ENCODE measurements at places on chromosomes 6 and 20. TPM values are rescaled to one million over a fixed set of nuclear protein-coding genes. Genes with fewer than 3 reads are reported as not detected.

DNA sequence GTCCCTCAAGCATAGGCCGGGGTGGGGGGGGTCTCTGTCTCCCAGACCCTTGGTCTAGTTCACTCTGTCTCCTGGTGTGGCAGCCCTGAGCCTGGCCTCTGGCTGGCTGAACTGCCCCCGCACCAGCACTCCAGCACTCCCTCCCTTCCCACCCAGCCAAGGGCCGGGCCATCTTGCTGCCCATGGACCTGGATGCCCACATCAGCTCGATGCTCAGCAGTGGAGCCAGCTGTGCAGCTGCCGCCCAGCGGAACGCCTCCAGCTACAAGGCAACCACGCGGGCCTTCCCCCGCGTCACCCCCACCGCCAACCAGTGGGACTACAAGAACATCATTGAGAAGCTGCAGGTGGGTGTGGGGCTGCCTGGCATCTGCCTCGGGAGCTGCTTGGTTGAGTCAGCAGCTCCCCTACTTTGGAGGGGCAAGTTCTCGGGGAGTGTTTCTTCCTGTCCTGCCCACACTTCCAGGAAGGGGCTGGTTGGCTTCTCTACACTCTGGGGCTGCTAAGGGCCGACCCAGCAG is 28.4 kb downstream of the UQCC2 start:
- no peak for DNase-seq

GRCh38 chr20:50439539-50440453 is 70.4 kb upstream of the PTPN1 start:
- DNase-seq = no peak

GRCh38 chr6:121399966-121400365 is 35.5 kb upstream of the GJA1 start:
- DNase-seq = no peak

GRCh38 chr6:139030228-139030963 is 1.9 kb downstream of the ABRACL start:
- DNase-seq = no peak

DNA sequence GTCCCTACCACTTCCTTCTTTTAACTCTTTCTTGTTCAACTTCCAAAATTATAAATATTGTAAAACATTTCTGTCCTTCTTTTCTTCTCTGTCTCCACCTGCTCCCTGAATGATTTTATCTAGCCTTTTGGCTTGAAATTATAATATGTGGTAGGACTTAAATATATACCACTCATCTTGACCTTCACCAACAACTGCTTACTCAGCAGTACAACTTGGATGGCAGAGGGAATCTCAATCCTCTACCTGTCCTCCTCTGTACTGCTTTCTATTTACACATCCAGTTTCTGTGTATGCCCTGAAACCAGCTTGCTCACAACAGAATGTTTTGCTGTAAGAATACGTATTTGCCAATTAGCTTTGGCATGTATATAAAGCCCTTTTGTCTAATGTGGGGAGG is 1392.5 kb downstream of the EPHA7 start:
- DNase-seq = no peak

IP6K3 gene
- 33.1 TPM for polyA plus RNA-seq

COL9A3 gene
- polyA plus RNA-seq = 6.1 TPM

MYCT1 gene
- 18.0 TPM for polyA plus RNA-seq

PTCRA gene
- polyA plus RNA-seq = not detected

DNA sequence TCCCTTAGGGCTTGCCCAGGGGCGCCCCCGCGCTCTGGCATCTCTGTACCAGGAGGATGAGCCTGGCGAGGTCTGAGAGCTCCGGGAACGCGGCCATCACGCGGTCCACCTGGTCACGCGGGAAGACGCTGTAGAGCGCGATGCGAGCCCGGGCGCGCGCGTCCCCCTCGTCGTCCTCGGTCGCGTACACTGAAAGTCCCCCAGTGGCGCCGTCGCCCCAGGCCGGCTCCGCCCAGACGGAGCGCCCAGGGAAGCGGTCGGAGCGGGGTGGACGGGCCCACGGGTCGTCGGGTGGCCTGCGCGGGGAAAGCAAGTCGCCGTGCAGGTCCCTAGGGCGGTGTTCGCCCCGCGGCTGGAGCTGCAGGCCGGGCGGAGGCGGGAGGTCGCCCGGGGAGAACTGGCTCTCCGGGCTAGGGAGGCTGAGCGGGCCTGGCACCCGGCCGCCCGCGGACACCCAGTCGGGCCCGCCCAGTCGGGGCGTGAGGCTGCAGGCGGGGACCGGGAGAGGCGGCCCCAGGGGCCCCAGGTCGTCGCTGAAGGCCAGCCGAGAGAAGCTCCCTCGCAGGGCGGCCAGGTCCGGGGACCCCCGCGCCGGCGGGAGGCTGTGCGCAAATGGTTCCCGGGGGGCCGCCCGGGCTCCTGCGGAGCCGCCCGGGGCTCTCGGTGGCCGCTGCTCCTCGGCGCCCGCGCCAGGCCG is 34.0 kb downstream of the ZC3H12D start:
- no peak for DNase-seq

CHRNA4 gene
- 0.46 TPM for polyA plus RNA-seq

TENT5A gene
- 10.3 TPM for polyA plus RNA-seq

FAM83D gene
- polyA plus RNA-seq = 5.5 TPM

NFATC2 gene
- polyA plus RNA-seq = 4.0 TPM

DNA sequence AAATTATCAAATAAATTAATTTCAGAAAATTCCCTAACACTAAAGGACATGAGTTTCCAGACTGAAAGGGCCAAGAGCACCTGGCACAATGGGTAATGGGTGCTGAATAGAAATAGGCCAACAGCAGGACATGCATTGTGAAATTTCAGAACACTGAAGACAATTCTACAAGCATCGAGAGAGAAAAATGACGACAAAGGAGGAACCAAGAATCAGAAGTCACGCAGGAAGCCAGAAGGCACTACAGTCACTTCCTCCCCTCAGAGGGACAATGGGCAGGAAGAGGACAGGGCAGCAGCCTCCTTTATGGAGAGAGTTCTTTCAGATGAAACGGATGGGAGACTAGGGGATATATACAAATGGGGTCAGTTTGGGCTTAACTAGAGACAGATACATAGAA is 29.6 kb downstream of the PCNA start:
- no peak for DNase-seq

GRCh38 chr6:2764610-2765165 is 505 bp upstream of the WRNIP1 start:
- no peak for DNase-seq

DNA sequence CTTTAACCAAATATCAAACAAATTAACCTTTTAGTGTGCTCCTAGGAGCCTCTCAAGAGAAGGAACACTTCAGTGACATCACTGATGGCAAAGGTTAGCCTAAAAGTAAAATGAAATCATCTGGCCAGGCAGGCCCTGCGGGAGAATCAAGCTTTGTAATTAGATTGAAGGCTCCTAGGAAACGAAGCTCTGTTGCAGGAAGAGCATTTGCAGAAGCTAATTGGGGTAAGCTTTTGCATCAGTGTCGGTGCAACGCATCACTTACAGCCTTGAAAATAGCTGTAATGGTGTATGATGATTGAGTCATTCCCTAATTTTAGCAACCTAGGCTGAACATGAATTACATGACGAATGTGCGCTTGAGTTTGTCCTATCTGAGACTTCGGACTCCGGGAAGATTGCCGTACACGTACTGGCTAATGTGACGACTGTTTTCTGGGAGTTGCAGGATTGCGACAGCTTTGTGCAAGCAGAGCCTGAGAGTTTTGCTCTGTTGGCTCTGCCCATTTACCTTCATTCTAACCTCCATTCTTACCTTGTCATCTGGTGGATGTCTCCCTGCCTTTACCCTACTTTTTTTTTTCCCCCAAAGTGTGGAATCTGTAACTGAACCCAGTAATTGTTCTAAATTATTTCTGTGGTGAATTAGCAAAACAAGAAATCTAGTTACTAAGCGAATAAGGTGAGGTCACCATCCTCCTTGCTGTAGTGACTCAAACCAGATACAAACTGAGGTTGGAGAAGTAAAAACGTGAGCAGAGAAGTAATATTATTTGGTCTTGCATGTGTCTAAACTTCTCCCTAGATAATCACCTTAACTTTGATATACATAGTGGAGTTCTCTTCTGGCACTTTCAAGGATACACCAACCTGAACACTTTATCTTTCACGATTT is 675.9 kb upstream of the CITED2 start:
- DNase-seq = no peak

- no peak for DNase-seq
These were observed 29.3 kb downstream of the PYGB start for GRCh38 chr20:25277051-25277801.

GRCh38 chr6:144920391-144920961 is 635.3 kb downstream of the UTRN start:
- DNase-seq = no peak

GRCh38 chr6:37396571-37397180 is 36.3 kb upstream of the CMTR1 start:
- no peak for DNase-seq

GRCh38 chr6:111220383-111221031 is 133.2 kb downstream of the SLC16A10 start:
- DNase-seq = no peak

- DNase-seq = no peak
These were observed 9.7 kb downstream of the BACH2 start for GRCh38 chr6:90286884-90287488.

GRCh38 chr20:38602185-38602581 is 574 bp downstream of the ARHGAP40 start:
- DNase-seq = no peak

GTSF1L gene
- polyA plus RNA-seq = not detected

DNA sequence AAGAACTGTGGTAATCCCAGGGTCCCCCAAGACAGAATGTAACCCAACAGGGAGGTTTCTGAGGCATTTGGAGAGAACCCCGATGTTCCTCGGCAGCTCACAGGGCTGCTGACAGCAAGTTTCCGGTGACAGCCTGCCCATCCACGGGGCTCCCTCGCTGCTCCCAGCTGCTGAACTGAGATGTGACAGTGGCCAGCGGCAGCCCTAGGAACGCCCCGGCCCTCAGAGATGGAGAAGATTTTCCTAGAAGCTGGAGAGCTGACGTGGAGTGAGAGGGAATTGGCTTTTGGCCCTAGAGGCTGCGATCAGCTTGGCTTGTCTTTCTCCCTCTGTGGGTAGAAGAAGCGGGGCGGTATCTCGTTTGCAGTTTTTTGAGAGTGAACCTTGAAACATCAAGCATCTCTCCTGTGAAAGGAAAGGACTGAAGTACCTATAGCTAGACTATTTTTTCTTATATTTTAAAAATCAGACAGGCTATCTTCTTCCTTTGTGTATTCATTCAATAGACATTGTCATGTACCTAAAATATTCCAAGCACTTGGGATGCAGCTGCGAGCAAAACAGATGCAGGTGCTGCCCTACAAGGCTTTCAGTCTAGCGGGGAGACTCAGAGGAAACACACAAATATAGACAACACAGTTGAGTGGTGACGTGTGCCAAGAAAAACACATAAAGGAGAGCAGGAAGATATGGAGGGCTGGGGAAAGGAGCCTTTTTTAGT is 28.4 kb upstream of the NFATC2 start:
- no peak for DNase-seq

- no peak for DNase-seq
These were observed 22.9 kb upstream of the PAX1 start for GRCh38 chr20:21682521-21682954.

- DNase-seq = no peak
These were observed 53.3 kb upstream of the EPB41L1 start for GRCh38 chr20:36101192-36101591.

- DNase-seq = no peak
These were observed 82.4 kb downstream of the ZNF292 start for GRCh38 chr6:87237804-87238203.

GRCh38 chr6:39515471-39515870 is 193.0 kb upstream of the KCNK16 start:
- no peak for DNase-seq

DNA sequence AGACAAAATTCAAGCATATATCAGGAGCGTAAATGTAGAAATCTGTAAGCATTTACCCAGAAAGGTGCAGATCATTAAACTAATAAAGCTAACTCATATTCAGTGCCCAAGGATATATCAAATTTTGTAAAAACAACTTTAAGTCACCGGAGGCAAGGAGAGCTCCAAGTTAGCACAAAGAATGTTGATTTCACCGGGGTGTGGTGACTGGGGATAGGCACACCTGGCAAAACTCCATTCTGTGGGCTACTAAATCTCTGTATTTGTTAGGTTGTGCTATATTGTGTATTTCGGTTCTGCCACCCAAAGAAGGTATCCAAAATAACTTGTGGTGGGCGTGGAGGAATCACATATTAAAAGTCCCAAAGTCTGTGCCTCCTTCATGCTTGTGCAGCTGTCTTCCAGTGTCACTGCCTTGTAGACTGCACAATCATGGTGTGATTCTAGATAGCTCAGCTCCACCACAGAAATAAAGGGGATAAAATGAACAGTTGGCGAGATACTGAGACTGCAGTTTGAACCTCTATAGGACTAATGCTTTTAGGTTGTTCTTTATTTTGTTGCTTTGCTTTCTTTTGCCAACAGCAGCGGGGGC is 111.6 kb downstream of the GMDS start:
- no peak for DNase-seq

DNA sequence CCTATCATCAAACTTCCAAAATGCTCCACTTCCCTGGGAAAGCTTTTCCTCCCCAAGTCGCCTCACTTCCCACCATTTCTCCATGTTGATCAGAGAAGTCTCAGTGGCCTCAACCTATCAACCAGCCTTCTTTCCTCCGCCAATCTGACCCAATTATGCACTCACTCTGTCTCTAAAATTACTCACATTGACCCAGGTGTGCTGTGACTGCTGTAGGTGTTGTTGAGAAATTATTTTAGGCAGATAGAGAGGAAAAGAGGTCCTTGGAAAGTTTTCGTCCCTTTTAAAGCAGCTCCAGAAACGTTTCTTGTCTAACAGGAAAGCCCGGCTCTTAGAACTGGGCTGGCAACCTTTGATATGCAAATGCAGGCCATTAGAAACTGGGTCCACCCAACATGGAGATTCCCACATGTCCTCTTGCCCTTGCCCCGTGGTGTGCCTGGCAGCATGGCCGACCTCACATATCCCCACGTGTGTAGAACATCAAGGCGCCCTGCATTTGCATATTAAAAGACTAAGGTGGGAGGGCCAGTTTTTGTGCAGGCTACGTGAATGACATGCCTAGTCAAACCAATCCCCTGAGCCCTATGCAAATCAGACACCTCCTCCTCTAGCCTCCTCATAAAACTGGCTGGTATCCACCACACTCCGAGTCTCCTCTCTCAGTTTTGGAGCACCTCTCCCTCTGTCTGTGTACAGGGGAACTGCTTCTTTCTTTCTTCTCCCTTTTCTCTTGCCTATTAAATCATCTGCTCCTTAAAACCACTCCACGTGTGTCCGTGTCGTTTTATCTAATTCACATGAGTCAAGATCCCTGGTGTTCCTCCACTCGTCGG is 12.9 kb downstream of the IPCEF1 start:
- no peak for DNase-seq

FOXC1 gene
- polyA plus RNA-seq = 1.7 TPM

DNA sequence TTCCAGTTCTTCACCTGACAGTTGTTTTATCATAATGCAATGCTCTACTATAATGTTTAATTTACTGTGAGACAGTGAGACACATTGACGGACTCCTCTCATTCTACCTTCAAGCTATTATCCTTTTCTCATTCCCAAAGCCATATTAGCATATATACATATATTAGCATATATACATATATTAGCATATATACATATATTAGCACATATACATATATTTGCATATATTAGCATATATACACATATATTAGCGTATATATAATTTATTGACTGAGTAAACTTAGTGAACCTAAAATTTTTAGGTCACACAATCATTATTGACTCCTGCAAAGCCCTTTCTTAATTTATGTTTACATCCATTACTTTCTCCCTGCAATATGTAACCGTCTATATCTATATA is 555.0 kb upstream of the ADGRB3 start:
- no peak for DNase-seq

All from forelimb muscle (tissue), 1 donor.